ENCODE measurements at places on chromosomes 5 and 9. TPM values are rescaled to one million over a fixed set of nuclear protein-coding genes. Genes with fewer than 3 reads are reported as not detected.

Gene PTCD2
- 4.3 TPM for polyA plus RNA-seq

Gene MARCOL
- polyA plus RNA-seq, result not detected

Gene TRIM7
- polyA plus RNA-seq, result 0.37 TPM

Gene CDKN2B
- 0.29 TPM for polyA plus RNA-seq
